ENCODE measurements at places on chromosomes 1 and 21.

- no peak for DNase-seq
Measured at GRCh38 chr1:230875370-230875769, 7.0 kb upstream of the C1orf198 start.

DNA sequence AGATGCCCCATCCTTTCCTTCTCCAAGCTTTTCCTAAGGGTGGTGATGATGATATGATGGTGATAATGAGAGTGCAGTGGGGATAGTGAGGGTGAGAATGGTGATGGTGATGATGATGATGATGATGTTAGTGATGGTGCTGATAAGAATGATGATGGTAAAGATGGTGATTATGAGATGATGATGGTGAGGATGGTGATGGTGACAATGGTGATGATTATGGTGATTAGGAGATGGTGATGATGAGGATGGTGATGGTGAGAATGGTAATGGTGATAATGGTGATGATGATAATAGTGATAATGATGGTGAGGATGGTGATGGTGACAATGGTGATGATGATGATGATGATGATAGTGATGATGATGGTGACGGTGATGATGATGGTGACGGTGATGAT lies 4.0 kb downstream of the BSND start:
- no peak for DNase-seq

DNA sequence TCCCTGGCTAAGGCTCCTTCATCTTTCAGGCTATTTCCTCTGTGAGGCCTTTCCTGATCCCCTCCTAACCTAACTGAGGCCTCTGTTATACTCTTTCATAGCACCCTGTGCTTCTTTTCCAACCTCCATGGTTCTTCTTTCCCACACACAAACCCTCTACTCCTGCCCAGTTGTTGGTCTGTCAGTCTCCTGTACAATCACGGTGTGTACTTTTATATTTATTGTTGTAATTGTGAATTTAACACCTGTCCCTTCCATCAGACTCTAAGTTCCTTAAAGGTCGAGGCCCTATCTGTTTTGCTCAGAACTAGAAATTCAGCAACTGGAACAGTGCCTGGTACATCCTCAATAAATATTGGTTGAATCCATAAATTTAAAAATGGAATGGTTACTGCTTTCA lies 100.2 kb upstream of the KCNE2 start:
- no peak for DNase-seq

DNA sequence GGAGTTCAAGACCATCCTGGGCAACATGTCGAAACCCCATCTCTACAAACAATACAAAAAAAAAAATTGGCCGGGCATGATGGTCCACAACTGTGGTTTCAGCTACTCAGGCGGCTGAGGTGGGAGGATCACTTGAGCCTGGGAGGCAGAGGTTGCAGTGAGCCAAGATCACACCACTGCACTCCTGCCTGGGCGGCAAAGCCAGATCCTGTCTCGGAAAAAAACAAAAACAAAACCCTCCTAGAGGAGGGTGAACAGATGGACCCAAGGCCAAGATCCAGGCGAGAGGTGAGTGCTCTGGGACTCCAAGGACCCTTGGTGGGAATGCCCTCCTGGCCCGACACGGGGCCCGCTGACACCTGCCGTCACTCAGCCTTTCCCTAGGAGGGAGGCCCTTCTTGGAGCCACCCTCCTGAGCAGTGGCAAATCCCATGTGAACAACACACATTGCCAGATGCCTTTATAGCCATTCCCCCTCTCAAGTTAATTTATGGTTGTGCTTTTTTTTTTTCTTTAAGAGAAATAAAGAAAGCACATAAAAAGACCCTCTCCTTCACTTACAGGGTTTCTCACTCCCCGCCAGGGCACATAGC lies 380 bp downstream of the TFF2 start:
- DNase-seq, result no peak

DNA sequence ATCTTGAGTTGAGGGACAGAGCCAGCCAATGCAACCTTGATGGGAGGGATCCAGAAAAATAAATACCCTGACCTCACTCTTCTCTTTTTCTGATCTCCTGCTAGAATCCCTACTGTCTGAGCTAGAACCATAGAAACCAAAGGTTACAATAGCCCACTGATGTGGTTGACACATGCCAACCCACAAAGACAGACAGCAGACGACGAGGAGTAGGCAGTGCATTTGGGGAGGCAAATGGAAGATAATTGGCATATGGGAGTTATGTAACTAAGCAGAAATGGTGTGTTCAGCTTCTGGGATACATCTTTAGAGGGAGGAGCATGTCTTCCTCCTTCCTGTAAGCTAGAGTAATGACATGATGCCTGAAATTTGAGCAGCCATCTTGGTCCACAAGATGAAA lies 171.7 kb upstream of the FGGY start:
- no peak for DNase-seq

DNA sequence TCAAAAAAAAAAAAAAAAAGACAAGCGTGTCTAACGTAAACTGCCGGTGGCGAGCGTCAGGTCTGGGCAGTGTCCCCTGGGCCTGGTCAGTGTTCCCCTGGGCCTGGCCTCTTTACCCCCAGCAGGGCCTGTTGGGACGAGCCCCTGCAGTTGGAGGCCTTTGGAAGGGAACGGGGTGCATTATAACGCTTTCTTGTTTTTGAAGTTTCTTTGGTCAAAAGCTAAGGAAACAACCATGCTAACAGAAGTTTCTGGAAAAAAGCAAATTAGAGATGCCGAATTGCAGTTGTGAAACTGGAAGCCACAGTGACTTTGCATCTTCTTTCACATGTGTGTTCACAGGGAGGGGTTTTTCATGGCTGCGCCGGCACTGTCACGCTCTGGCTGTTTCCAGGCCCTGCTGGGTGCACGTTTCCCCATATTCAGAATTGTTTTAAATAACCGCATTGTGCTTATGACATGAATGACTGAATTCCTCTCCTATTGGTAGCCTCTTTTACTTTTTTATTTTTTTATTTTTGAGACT lies 16.0 kb downstream of the RRP1 start:
- DNase-seq, result no peak

DNA sequence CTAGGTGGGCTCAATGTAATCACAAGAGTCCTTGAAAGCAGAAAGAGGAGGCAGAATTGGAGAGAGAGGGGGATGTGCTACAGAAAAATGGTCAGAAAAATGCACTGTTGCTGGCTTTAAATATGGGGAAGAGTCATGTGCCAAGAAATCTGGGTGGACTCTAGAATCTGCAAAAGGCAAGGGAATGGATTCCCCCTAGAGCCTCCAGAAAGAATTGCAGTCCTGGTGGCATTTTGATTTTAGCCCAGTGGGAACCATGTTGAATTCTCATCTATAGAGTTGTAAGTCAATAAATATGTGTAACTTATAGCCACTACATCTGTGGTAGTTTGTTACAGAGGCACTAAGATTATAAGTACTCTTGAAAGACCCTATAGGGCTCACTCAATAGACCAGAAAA lies 210.3 kb downstream of the ASTN1 start:
- no peak for DNase-seq

DNA sequence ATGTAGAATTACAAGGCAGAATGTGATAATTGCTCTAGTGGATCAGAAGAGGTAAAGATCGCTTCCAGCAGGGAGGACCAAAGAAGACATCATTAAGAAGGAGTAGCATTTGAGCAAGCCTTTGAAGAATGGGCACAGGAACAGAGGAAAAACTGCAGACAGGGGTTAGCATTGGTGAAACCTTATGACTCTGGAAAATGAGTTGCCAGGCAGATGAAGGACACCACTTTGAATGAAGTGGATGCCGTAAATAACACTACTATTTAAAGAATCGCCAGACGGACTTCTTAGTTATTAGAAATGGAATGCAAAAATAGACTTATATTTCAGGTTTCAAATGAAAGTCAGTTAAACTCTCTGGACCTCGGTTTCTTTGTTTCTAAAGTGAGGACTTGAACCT lies 727.7 kb downstream of the USP25 start:
- no peak for DNase-seq

GRCh38 chr1:164633997-164634396 lies 75.0 kb downstream of the PBX1 start:
- no peak for DNase-seq

- DNase-seq, result no peak
Measured at GRCh38 chr1:6962996-6963911, 178.0 kb downstream of the CAMTA1 start.

DNA sequence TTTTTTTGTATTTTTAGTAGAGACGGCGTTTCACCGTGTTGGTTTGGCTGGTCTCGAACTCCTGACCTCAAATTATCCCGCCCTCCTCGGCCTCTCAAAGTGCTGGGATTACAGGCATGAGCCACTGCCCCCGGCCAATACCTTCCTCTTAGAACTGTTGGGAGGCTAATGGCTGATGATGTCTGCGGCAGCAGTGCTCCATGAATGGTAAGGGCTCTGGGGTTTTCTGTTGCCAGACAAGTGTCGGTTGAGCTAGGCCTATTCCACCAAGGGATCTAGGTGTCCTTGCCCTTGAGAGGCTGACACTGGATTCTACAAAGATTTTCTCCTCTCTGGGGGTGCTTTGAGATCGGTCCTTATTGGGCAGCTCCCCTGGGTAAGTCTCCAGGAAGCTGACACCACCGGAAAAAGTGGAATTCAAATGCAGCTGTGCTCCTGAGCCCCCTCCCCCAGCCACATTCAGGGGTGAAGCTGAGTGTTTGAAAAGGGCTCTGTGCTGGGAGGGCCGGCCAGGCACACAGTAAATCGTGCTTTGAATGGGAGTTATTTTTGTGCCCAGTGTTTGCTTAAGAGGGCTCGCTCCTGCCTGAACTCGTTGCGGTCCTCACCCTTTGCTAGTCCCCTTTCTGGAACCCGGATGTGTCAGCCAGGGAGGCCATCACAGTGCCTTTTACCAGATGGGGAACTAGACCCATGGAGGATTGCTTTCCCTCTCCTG lies 5.2 kb downstream of the SOX13 start:
- DNase-seq, result peak; percentile 43

GRCh38 chr1:110229348-110230001 lies 19.4 kb downstream of the KCNC4 start:
- DNase-seq, result peak; percentile 32

DNA sequence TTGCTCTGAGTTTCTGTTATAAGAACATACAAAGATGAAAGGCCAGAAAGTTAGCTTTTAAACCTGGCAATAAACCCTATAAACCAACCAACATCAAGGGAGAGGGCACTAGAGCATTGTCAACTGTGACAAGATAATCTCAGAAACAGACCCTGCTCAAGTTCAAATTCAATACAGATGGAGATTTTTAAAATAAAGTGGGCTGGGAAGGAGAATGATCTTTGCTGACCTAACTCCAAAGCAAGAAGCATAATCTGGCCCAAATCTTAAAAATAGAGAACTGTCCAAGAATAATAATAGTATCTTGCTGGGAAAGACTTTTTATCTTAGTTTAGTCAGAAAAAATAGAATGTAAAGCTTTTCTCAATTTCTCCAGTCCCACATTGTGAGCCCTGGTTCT lies 485.5 kb downstream of the DISC1 start:
- no peak for DNase-seq

DNA sequence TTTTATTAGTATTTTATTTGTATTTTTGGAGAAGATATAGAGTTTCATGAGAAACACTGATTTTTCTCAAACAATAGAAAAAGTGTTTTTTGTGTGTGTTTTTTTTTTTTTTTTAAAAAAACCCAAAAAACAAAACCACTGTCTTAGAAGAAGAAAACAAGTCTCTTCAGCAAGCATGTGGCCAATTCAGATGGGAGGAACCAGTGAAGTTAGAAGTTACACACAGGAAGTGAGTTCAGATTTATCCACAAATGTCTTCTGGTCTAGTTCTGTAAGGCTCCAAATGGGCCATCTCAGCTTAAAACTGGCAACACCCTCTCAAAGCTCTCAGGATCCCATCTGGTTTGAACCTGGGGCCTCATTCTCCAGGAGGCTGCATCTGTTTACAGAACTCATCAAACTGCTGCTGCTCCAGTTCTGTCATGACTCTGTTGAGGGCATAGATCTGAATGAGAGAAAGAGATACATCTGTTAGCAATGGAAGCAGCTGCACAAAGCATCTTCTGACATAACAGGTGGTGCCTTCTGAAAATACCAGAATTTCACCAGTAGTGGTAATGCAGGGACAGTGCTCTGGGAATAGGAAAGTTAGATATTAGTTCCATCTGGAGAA lies 9.8 kb upstream of the ERMAP start:
- no peak for DNase-seq

GRCh38 chr1:198933515-198934222 lies 294.8 kb downstream of the PTPRC start:
- DNase-seq, result no peak

DNA sequence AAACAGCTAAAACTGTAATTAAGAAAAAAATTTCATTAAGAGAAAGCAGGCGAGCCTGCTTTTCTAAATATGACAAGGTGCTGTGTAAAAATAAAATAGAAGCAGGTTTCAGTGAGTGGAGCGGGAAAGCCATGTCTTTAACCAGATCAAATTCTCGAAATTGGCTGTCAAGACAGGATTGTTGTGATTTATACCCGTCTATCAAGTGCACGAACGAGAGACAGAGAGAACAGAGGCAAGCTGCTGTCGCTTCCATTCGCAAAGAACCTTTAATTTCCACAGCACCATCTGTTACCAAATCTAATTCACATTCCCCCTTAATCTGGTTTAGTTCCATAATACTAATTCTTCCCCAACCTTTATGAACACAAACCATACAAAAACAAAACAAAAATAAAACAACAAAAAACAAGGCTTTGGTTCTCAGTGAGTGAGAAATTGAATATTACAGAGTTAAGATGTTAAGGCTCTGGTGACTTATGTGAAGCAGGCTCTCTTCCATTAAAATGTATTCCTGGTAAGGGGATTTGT lies 35.0 kb downstream of the ESRRG start:
- peak; percentile 31 for DNase-seq

GRCh38 chr1:113109908-113110554 lies 37.0 kb downstream of the LRIG2 start:
- DNase-seq, result no peak

DNA sequence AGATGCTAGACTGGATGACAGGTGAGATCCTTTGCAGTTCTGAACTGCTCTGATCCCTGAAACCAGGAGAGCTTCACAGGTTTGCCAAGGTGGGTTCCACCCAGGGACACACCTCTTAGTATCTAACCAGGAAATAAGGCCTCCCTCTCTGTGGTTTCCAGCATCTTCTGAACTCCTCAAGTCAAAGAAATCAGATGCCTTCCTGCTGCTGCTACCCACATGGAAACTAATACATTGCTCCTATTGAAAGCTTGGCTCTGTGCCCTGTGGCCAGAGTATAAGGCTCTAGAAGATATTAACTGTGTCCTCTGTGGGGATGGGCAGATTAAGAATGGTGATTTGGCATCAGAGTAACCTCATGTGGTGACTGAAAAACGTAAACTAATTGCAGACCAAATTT lies 75.0 kb upstream of the MRPS6 start:
- no peak for DNase-seq

- DNase-seq, result no peak
Measured at GRCh38 chr1:44714532-44714931, 16.4 kb downstream of the RNU5D-1 start.

- no peak for DNase-seq
Measured at GRCh38 chr1:240616018-240616417, 4.1 kb upstream of the GREM2 start.

- DNase-seq, result no peak
Measured at GRCh38 chr1:162281426-162281825, 95.2 kb downstream of the SPATA46 start.

DNA sequence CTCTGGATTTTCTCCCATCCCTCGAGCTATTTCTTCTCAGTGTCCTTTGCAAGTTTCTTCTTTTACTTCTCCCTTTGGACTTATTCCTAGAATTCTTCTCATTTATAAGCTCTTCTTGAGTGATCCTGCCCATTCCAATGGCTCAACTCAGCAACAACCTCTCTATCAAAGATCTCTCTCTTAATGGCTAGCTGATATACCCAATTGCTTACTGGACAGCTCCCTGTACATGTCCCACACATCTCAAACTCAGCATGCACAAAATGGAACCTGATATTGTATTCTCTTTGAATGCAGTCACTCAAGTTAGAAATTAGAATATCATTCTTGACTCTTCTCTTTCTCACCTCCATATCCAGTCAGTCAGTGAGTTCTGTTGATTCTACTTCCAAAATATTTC lies 48.6 kb downstream of the SLC25A24 start:
- DNase-seq, result no peak

All from NCI-H1436 (cell line).